ENCODE measurements at places on chromosomes 12 and 14.

DNA sequence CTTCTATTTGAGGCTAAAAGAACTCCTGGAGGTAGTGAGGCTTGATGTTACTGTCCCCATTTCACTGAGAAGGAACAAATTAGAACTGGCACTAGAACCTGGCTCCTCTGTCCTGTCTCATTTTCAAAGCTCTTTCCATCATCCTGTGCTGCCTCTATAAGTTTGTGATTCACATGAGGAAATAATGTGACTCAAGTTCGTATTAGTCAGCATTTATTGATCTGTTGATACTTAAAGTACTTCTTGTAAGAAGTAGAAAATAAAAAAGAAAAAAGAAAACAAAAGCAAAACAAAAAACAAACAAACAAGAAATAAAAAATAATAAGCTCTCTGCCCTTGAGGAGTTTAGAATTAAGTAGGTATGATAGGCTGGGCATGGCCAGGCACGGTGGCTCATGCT, 2.3 kb upstream of the ESPL1 start:
- no peak for DNase-seq

DNA sequence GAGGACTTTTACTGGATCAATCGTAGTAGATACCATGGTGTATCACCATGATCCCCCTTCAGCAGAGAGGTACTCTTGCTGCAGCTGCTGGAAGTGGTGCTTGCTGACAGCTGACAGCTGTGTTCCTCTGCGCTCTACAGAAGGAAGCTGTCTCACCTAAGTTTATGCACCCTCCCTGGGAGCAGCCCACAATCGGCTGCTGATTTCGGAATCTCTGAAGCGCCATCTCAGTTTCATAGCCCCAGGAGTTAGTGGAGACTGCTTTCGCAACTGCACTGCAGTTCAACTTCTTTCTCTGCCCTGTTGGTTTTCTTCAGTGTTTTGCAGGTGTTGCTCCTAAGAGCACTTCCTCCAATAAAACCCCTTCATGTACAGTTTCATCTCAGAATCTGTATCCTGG, 237.9 kb downstream of the PAWR start:
- DNase-seq: no peak

GRCh38 chr14:34548472-34548981, 9.0 kb upstream of the EAPP start:
- DNase-seq: no peak

DNA sequence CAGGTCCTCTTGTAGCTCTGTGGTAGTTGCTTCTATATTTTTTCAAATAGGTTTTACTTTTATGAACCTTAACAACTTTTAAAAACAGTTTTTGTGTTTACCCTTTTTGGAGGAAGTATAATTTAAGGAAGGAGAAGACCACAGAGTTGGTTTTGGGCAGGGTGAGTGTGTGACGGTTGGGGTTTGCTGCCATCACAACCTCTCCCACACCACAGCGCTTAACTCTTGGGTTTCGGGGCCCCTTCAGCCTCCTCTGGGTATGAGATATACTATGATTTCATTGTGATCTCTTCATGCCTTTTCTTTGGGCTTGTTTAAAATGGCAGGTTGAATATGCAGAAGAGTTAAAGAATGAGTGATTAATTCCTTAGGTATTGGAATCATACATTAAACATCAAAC, 228.7 kb upstream of the CRY1 start:
- DNase-seq: no peak

- DNase-seq: no peak
Measured at GRCh38 chr12:67202678-67203012, 66.5 kb upstream of the CAND1 start.

- DNase-seq: no peak
Measured at GRCh38 chr12:2011643-2012607, 7.7 kb upstream of the DCP1B start.

DNA sequence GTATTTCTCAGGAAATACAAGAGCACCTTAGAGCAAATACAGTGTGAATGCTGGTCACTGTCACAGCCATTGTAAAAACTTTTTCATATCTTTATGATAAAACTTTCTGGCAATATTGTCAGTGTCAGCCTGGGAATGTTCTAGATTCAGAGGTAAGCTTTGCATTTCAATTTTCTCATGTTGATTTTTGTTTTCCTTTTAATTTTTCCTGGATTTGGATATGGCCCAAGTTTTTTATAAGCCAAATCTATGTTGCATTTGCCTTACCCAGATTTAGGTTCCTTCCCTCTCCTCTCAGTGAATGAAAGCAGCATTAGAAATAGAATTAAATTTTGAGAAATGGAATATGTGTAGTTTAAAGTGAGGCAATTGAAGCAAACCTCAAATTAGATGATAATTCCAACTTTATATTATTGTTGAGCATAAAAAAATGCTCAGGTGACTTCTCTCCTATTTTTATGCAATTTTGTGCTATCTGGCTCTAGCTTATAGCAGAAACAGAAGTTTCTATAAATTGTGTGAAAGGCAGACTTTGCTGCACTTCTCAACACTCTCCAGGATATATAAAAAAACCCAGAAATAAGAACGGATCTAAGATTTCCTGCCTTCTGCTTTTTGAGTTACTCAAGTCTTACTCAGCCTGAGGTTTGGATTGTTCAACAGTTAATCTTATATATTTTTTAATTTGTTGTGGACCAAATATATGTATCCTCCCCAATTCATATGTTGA, 368.2 kb upstream of the PRICKLE1 start:
- DNase-seq: no peak

DNA sequence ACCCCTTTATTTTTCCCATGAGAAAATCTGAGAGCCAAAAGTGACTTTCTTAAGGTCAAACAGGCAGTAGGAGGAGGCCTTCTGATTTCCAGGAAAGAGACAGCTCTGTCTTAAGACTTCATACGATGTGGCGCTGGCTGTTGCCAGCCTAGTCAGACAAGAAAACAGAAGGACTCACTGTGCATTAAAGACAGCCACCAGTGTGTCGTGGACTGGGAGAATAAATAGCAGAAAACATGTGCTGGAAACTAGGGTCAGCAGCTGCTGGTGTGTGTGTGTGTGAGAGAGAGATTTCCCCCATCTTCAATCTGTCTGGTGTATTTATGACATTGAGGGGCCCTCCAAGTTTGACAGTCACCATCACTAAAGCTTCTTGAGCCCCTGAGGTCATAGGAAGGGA, 708.6 kb upstream of the TMEM132C start:
- DNase-seq: no peak

GRCh38 chr12:79936670-79937069, 1.8 kb upstream of the PPP1R12A start:
- no peak for DNase-seq

GRCh38 chr14:22597771-22598098, 365 bp upstream of the ABHD4 start:
- no peak for DNase-seq

DNA sequence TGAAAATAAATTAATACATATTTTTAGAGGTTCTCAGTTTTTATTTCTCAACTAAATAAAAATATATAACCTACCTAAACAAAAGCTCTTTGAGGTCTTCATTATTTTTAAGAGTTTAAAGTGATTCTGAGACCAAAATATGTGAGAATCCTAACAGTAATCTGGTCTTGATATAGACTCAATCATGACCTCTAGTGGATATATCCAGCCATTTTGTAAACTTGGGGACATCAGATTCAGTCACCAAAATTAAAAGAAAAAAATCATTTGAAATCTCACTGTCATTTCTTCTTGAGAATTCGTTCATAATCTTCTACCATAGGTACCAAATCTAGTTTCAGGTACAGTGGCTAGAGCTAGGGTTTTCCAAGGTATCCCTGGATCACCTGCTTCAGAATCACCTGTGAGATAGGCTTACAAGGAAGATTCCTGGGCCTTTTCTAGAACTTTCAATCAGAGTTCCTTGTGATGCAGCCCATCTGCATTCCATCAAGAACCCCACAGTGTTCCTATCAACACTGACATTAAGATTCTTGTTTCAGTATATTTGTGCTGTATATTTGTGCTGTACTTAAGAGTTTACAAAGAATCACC, 214.9 kb downstream of the ADAMTS20 start:
- DNase-seq: no peak

- peak; percentile 66 for DNase-seq
Measured at GRCh38 chr12:113196990-113197389, 11.5 kb downstream of the RITA1 start.

- no peak for DNase-seq
Measured at GRCh38 chr12:32435921-32436705, 36.8 kb downstream of the FGD4 start.

DNA sequence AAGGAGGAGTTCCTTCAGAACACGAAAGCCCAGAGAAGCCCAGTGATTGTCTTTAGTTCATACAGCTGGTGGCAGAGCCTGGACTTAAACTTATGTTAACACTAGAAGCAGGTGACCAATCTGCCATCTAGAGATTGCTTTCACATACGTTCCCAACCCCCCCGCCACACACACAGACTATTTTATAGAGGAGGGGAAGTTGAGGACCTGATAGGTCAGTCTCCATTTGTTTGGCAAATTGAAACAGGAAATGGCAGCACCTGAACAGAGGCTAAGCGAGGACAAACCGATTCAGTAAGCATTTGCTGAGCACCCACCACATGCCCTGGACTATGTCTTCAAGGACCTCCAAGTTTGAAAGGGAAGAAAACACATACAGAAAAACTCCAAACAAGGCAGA, 4.8 kb upstream of the PLEKHD1 start:
- DNase-seq: no peak

GRCh38 chr12:96371790-96372699, 28.2 kb downstream of the CDK17 start:
- no peak for DNase-seq

DNA sequence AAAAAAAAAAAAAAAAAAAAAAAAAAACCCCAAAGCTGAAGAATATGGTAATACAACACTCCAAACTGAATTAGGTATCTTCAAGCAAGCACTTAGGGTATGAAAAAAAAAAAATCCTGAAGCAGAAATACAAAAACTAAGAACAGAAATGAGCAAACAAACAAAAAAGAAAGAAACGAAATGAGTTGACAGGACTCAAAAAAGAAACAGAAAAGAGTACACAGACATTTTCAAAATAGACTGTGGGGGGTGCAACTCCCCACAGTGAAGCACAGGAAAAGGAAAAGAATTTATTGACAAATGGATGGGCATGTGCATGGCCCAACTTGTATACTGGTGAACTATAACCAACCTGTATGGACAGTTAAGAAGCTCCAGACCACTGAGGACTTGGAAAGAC, 24.6 kb downstream of the RPS6KA5 start:
- no peak for DNase-seq

GRCh38 chr12:114684870-114685273, 897 bp upstream of the TBX3 start:
- DNase-seq: no peak

- DNase-seq: peak; percentile 24
Measured at GRCh38 chr14:80959496-80959895, 4.1 kb downstream of the TSHR start.

- no peak for DNase-seq
Measured at GRCh38 chr14:52876311-52876710, 74.5 kb downstream of the FERMT2 start.

GRCh38 chr14:84546236-84546635, 983.7 kb upstream of the FLRT2 start:
- no peak for DNase-seq

- DNase-seq: no peak
Measured at GRCh38 chr12:104371043-104371870, 67.7 kb downstream of the EID3 start.

GRCh38 chr12:119153477-119154434, 25.0 kb upstream of the HSPB8 start:
- peak; percentile 39 for DNase-seq

DNA sequence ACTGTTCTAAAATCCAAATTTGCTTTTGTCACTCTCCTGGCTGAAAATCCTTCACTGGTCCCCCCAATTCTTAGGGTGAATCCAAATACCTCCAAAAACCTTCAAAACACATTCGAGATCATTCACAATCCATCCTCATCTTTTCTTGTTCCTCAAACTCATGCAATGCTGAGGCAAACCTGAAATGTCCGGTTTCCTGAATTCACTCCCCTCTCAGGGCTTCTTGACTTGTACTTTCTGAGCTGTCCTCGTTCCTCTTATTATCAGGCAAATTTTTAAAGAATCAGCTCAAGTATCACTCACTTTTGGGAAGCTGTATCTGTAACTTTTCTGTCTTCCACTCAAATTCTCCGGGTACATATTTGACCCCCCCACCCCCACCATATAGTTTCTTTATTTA, 84.9 kb upstream of the DUSP6 start:
- DNase-seq: no peak

DNA sequence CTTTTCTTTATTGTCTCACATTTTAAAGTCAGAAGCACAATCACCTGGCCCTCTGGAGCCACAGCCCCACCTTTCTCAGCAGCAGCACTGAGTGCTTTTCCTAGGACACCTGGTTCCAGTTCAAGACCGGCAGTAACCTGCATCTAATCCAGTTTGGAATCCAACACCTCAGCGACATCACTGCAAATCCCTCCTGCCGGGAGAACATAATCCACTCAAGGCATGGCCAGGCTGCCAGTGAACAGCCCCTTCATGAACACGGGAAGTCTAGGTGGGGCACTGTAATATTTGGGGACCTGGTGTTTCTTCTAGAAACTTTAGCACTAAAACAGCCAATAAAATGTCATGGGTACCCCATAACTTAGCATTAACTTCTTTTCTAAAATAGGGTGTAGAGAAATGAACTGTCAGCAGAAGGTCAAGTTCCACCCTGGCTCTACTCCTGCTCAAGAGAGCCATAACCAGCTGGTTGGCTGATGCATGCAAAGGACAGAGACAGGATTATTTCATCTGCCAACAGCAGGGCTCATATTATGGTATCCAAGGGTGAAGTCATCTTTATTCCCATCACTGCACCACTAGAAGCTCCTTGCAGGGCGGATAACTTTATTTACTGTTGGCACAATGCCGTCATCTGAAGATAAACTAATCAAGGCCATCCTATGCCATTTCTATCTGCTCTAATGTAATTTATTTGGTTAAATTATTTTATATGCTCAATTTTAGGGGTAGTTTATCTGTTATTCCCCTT, 76.7 kb downstream of the TTC7B start:
- no peak for DNase-seq

DNA sequence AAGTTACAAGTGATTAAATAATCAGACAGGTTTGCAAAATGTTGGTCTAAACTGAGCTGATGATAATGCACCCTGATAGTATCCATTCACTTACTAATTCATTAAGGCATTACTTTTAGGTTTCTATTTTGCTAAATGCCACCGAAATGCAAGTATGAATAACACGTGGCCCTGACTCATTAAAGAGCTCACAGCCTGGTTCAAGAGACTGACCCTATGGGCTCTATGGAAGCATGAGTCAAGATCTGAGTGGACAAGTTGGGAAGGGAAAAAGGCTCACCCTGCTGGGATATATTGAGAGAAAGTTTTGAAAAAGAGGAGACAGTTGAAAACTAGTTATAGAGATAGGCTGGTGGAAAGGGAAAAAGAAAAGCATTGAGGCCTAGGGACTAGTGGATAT, 14.8 kb upstream of the LRRC9 start:
- DNase-seq: no peak

DNA sequence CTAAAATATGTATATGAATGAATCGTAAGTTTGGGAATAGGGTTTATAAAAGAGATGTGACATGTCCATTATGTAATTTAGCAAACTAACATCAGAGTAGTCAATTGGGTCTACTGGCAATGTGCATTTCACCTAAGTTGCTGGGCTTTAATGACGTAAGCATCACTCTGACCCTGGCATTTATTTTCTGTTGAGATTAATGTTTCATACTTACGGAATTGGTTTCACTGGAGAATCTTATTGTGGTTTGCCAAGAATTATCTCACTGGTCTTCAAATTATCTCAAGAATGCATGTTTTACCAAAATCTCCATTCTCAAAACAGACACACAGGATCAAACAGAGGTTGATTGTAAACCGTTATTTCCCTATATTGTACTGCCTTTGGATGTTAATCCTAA, 437.1 kb downstream of the NPAS3 start:
- no peak for DNase-seq

- DNase-seq: no peak
Measured at GRCh38 chr12:43462741-43463140, 89.3 kb downstream of the ADAMTS20 start.
